ENCODE measurements at places on chromosomes 4 and X.
A peak's percentile ranks its signal among the peaks of the same experiment; 100 is the strongest.

DNA sequence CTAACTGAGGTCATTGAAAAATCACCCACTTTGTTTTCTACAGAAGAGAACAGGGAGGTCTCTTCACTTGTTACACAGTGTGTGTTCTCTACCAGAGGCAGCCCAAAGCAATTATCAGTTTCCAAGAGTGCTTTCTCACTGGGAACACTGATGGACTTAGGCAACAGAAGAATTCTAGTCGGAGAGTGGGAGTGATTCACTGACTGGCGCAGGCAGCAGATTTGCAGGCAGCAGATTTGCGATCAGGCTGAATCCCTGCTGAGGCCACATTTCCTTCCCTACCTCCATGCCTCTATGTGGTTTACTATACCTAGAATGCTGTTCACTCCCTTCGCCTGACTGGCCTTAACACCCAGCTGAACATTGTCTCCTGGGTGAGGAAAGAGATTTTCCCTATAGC is 6.6 kb downstream of the OCIAD2 start:
- peak; percentile 23 for DNase-seq

DNA sequence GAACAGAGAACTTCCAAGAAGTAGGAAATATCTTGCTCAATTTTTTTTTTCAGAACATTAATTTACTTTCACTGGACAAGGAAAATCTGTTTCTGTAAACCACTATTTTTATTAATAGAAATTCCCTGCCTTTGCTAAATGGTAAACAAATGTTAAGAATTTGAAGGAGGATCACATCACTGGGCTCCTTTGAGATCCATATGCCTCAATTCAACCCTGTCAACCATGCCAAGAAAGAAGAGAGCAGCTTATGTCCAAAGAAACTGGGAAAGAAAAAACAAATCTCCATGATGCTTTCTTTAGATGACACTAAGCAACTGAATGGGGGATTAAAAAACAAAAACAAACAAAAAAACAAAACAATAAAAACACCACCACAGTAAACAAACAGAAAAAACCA is 47.7 kb downstream of the LNX1 start:
- DNase-seq: no peak

DNA sequence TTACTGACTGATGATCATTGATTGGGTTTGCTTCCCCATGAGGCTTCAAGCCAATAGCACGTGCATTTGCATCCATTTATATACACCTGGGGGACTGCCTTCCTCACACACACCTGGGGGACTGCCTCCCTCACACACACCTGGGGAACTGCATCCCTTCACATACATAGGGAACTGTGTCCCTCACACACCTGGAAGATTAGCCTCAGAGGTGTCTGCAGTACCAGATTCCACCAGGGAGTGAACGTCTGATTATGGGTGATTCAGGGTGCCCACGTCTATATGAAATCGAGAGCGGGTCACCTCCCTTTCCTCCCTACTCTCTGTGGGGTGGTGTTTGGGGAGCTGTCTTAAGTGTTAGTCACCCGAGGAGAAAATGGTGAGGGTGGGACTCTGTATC is 16.9 kb downstream of the CD99 start:
- DNase-seq: peak; percentile 26

- DNase-seq: no peak
These were observed 27.5 kb downstream of the NKX1-1 start for GRCh38 chr4:1378559-1379231.

DNA sequence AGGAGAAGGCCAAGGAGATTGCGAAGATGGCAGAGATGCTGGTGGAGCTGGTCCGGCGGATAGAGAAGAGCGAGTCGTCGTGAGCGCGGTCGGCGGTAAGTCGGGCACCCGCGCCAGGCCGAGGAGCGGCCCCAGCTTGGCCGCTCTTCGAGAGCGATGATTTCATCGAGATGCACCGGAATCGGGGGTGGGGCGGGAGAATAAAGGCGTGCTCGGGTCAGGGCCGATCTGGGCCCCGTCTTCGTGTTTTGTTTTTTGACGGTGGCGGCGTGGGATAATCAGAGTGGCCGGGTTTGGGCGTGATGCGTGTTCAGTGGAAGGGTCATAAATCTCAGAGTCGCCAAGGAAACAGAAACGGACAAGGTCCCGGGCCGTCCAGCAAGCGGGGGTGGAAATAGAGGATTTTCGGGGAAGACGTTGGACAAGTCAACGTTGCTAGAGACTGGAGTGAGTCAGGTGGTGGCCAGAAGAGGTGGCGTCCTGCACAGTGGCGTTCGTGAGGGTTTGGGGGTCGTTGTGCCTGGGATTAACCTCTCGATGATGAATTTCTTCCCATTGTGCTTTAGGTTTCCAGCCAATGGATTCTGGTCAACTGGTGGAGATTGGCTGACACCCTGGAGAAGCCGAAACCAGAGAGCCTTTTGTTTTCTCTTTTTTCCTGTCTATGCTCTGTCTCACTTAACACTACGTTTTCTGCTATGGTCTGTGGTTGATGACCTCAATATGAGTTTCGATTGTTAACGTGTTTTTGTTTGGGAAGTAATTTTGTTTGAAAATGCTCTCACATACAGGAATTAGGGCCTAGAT is 882 bp downstream of the MRFAP1 start:
- DNase-seq: peak; percentile 57

Data from LHCN-M2 (cell line).